ENCODE measurements at places on chromosomes 2 and 18. TPM values are rescaled to one million over a fixed set of nuclear protein-coding genes. Genes with fewer than 3 reads are reported as not detected.

- no peak for DNase-seq
These were observed 127.5 kb upstream of the GAREM1 start for GRCh38 chr18:32598144-32598543.

GRCh38 chr2:146301287-146301686 is 1543.5 kb upstream of the ACVR2A start:
- no peak for DNase-seq

DNA sequence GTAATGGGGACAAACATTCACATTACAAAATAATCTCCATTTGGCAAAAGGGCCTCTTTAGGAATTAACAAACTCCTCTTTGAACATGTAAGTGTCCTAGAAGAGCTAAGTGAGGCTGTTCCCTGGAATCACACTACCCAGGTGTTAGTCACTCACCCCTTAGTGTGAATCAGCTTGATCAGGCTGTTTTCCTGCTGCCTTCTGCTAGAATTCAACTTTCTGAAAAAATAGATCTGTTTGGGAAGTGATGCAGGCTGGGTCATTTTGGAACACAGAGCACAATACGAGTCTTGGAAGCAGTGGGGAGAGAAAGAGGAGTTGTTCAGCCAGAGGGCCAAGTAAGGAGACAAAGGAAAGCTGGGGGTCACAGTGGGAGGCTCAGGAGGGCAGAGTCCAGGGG is 40.0 kb downstream of the TTC32 start:
- DNase-seq, result no peak

DNA sequence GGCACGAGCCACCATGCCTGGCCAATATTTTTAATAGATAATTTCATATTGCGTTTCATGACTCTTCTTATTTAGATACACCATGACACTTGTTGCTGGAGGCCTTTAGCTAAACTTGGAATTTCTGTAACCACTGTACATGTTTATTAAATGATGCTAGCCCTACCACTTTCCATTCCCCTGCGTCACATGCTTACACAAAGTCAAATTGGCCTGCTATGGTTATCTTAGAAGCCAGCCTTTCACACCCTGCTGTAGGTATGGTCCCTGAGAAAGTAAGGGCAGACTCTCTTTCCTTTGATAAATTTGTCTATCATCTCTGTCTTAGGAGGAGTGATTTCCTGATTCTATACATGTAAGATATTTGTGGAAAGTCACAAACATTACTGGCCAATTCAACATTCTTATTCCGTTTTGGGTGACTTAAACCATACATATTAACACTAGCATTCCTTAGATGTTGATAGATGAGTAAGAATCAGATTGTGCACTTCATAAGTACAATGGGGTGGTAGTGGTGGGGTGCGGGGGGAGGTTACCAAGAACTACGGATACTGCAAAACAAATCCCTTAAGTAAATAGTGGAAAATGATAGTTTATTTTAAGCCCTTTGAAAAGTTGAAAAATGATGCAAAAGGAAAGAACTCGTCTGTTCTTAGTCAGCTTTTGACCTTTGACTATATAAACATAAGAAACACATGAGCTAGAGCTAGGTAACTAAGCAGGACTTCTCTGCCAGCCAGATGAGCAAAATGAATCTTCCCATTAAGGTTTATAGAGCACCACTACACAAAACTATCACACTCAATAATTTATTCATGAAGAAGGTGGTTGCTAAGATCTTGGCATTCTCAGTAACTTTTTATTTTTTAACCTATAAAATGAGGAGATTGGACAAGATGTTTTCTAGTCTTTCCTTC is 7.9 kb upstream of the NDUFV2 start:
- DNase-seq, result no peak

DNA sequence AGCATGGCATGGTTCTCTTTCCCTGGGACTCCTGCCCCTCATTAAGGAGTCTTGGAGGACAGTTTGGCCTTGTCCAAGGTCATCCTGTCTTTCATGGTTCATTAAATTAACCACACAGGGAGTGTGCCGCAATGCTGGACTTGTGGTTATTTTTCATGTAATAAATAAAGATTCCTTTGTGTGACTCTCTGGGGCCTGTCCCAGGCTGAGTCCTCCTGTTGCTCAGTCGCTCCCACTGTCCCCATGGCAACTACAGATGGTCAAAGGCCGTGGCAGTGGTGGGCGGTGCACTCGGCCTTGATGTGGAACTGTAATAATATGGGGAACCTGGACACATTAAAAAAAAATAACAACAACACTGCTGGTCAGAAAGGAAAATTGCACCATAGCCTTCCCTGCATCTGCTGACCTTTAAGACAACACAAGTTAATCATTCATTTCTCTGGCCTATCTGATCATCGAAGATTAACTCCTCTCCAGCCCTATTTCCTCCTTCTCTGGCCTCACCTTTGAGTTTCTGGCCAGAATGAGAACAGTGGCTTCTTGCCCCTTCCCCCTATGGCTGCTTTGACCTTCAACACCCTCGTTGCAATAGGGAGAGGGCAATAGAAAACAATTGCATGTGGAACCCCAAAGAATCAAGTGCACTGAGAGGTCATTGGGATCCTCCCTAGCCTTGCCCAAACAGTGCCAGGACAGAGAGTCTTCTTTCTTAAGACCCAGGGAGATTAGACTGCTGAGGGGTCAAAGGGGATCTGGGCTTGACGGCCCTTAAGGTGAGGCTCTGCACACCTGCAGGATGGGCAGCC is 44.7 kb downstream of the PSD4 start:
- no peak for DNase-seq

GRCh38 chr2:70975237-70975636 is 3.2 kb upstream of the ANKRD53 start:
- no peak for DNase-seq

- no peak for DNase-seq
These were observed 461.2 kb upstream of the TMEFF2 start for GRCh38 chr2:192655916-192656315.

DNA sequence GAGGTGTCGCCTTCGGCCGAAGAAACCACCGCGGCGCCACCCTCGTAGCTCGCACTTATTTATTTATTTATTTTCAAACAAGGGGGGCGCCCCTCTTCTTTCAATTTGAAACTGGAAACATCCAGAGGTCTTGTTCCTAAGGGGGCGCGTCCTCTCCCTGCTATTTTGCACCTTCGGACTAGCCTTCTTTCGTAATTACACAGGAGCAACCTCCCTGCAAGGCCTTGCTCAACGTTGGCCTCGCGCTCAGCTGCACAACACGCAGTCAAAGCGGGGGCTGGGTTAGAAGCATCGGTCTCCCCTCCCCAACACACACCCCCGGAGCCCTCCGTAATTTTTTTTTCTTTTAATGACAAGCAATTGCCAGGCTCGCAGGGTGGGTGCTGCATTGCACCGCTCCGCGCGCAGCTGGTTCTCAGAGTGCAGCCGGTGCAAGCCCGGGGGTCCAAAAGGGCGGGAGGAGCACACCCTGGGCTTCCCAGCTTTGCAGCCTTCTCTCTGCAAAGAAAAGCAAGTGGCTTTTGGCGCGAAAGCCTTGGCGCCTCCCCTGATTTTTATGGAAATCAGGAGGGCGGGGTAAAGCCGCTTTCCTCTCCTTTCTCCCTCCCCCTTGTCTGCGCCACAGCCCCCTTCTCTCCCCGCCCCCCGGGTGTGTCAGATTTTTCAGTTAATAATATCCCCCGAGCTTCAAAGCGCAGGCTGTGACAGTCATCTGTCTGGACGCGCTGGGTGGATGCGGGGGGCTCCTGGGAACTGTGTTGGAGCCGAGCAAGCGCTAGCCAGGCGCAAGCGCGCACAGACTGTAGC is at the start of gene MYCN:
TSS of gene MYCN (plus strand) at position 697 of the 807 bp plus-strand sequence. CDS start 1,515 bp downstream, outside the sequence.
- no peak for DNase-seq

- DNase-seq, result no peak
These were observed 243.5 kb downstream of the ANAPC1 start for GRCh38 chr2:111640480-111640879.

- DNase-seq, result no peak
These were observed 20.2 kb downstream of the PRKAG3 start for GRCh38 chr2:218811382-218811781.

- no peak for DNase-seq
These were observed 164.8 kb downstream of the WDR7 start for GRCh38 chr18:56815926-56816325.

GRCh38 chr2:109736177-109736827 is 57.8 kb upstream of the RGPD5 start:
- DNase-seq, result no peak

GRCh38 chr2:239596253-239596652 is 195.4 kb upstream of the HDAC4 start:
- no peak for DNase-seq

- DNase-seq, result no peak
These were observed 19.4 kb upstream of the MBP start for GRCh38 chr18:77151772-77152520.

GRCh38 chr2:40719414-40719813 is 267.5 kb upstream of the SLC8A1 start:
- DNase-seq, result no peak

DNA sequence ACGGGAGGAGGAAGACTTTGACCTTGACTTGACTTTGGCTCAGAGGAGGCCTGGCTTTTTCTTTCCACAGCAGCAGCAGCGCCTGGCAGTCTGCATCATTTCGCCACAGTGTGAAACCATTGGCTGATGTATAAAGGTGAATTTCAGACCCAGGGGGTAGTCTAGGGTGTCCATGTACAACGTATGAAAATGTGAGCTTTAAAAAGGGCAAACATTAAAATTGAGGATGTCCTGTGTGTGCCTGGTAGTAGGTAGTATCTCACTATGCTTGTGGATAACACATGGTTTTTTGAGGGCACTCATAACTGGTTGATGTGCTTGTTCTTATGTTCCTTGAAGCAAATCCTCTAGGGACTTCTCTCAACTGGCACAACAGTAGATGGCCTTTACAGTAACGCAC is 86.1 kb downstream of the LPIN1 start:
- DNase-seq, result no peak

DNA sequence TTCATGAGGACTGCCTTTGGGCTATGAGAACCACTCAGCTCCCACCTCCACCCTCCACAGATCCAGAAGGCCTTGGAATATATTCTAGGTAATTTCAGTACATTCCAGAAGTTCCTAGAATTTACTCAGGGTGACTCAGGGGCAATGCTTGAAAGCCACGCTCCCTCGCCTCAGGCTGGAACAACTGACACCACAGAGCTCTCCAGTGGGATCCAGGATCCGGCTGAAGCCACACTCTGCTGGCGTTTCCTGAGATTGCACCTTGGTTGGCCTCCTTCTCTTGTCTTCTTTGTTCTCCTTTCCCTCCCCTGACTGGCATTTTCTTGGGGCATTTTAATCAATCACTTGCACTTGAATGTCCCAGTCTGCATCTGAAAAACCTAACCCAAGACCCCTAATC is 92.6 kb upstream of the KCNE4 start:
- DNase-seq, result no peak

DNA sequence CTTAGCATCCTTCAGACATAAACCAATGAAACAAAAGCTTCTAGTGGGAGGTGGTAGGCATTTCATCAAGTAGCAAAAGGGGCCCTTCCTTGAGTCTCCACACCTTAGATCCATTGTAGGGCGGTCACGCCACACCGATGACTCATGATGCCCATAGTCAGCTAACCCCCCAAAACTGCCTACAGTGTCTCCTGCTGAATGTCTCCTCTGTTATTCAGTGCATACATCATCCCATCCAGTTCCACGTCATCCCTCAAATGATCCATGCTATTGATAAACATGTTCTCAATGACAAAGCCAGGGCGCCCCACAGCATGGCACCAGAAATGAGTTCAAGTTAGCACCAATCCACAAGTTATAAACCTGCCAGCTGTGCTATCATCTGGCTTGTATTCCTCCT is 57.4 kb upstream of the ACKR3 start:
- DNase-seq, result no peak

DNA sequence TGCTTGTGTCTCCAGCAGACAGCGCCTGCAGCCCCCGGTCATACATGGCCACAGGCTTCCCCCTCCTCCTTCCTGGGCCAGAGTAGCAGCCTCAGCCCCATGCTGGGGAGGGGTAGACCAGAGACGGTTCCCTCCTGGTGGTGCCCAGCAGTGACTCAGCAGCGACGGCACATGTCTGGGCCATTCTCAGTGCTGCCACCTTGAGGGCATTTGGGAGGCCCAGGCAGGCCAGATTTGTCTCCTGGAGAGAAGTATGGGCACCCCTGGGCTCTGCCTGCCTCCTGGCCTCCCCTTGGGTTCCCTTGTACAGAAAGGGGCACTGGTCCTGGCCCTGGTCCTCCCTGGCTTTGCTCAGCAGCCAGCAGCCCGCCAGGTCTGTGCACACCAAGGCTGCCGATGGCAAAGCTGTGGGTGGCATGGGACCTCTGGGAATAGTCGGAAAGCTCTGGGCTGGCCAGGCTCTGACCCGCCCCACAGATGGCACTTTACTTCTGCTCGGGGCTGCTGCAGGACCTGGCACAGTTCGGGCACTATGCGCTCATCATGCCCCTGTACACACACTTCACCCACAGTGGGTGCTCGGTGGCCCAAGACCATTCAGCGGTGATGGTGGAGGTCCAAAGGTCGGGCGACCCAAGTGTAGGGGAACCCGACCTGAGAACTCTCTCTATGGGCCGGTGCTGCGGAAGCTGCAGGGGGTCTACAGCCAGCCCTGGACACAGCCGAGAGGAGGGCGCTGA is 11.4 kb upstream of the ALPI start:
- no peak for DNase-seq

DNA sequence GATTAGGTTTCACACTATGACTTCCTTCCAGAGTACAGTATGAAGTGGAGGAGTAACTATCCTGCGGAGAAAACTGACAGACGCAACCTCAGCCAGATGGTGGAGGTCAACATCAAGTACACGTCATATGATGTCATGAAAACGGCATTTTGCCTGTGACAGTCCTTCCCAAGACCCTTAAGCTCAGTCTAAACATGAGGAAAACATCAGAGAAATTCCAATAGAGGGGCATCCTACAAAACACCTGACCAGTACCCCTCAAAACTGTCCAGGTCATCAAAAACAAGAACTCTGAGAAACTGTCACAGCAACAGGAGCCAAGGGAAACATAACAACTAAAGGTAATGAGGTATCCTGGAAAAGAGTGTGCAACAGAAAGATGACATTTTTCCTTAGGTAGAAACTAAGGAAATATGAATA is 1.7 kb downstream of the RNU4ATAC start:
- DNase-seq, result no peak

GRCh38 chr2:127694986-127695385 is 6.3 kb upstream of the SFT2D3 start:
- no peak for DNase-seq

GRCh38 chr2:100283724-100284501 is 38.4 kb downstream of the LONRF2 start:
- DNase-seq, result no peak

IL36RN gene
- not detected for polyA plus RNA-seq

GNAL gene
- polyA plus RNA-seq, result 3.8 TPM

KIF5C gene
- 4.0 TPM for polyA plus RNA-seq

SLC40A1 gene
- 128 TPM for polyA plus RNA-seq

FIGN gene
- polyA plus RNA-seq, result 7.9 TPM

PLB1 gene
- polyA plus RNA-seq, result 1.2 TPM

TRABD2A gene
- 0.46 TPM for polyA plus RNA-seq

AGAP1 gene
- 21.2 TPM for polyA plus RNA-seq

STEAP3 gene
- polyA plus RNA-seq, result 1.8 TPM

Measured in right renal cortex interstitium (tissue), 3 donors.